ENCODE measurements at places on chromosomes 1 and 21.

DNA sequence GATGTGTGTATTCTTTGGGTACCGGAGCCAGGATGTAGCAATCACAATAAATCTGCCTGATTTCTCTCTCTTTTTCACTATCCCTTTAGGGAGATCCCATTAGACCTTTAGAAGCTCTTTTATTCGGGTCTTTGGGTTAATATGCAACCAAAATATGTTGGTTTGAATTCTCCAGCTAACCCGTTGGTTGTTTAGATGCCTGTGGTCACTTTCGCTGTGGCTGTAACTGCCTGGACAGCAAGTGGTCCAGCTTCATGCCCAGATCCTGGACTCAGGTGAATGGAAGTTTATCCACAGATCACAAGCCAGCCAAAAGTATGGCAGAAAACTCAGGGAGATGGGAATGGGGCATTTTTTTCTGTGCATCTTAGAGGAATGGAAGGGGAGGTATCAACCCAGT lies 12.3 kb downstream of the KAZN start:
- no peak for DNase-seq

- DNase-seq, result no peak
Observed at GRCh38 chr1:43121256-43121900, 50.7 kb downstream of the EBNA1BP2 start.

- no peak for DNase-seq
Observed at GRCh38 chr1:199404191-199404590, 623.3 kb upstream of the NR5A2 start.

DNA sequence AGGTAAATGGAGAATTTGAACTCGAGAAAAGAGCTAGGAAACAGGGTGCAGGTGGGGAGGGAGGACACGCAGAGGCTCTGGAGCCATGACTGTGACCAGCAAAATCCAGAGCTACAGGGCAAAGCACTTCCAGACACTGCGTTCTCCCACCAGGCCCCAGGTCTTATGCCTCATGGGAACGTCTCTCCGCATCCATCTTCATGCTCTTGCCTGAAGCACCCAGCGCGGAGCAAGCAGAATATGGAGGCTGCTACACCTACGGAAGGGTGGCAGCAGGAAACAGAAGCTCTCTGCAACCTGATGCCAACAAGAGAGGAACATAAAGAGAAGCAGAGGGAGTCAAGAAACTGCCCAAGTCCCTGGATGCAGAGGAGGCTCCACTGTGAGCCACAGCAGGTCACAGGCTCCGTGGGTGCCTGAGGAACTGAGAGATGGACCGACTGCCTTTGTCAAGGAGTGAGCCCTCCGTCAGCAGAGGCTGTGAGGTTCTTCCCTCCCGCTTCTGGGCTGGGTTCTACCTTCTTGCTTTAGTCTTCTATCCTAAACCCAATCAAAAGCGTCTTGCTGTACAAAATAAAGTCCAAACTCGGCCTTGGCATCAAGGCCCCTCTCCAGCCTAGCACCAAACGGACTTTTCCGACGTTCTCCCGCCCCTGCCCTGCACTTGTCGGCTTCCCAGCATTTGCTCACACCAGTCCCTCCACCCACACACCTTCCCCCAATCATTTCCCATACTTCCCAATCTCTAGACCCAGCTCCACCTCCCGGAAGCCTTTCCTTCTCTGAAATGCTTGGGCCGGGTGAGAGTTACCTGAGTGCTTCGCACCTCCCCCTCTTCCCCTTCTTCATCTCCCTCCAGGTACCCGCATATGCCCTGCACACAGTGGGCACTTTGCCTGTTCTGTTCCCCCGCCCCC lies 930 bp downstream of the DHCR24 start:
- DNase-seq, result no peak

DNA sequence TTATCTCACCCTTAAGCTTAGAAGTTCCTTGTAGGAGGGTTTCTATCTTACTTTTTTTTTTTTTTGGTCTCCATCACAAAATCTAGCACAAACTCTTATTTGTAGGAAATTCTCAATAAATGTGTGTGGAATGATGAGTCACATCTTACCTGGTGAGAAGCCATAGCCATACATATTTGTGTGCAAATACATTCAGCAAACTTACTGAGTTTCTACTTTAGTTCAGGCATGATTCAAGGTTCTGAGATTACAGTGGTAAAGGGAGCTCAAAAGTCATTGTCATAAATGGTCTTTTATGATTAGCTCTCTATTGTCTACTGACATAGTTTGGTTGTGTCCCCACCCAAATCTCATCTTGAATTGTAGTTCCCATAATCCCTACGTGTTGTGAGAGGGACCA lies 193.1 kb upstream of the UBE2U start:
- DNase-seq, result no peak
